Activated T-cell treated with anti-CD3 and anti-CD28 coated beads, Interleukin-2, amount 50 U/mL, for 72 hours (primary cell): ENCODE measurements at places on chromosomes 1 and 21. TPM values are rescaled to one million over a fixed set of nuclear protein-coding genes. Genes with fewer than 3 reads are reported as not detected.
A peak's percentile ranks its signal among the peaks of the same experiment; 100 is the strongest.

KRTAP13-2 gene
- not detected for total RNA-seq

CYP4Z1 gene
- total RNA-seq: not detected

HHIPL2 gene
- 0.56 TPM for total RNA-seq

CLCA1 gene
- not detected for total RNA-seq

SLC9C2 gene
- not detected for total RNA-seq

PGLYRP3 gene
- total RNA-seq: not detected

RAB7B gene
- total RNA-seq: not detected

- peak; percentile 83 for DNase-seq
These were observed 59.5 kb downstream of the POFUT2 start for GRCh38 chr21:45228171-45228641.

DNA sequence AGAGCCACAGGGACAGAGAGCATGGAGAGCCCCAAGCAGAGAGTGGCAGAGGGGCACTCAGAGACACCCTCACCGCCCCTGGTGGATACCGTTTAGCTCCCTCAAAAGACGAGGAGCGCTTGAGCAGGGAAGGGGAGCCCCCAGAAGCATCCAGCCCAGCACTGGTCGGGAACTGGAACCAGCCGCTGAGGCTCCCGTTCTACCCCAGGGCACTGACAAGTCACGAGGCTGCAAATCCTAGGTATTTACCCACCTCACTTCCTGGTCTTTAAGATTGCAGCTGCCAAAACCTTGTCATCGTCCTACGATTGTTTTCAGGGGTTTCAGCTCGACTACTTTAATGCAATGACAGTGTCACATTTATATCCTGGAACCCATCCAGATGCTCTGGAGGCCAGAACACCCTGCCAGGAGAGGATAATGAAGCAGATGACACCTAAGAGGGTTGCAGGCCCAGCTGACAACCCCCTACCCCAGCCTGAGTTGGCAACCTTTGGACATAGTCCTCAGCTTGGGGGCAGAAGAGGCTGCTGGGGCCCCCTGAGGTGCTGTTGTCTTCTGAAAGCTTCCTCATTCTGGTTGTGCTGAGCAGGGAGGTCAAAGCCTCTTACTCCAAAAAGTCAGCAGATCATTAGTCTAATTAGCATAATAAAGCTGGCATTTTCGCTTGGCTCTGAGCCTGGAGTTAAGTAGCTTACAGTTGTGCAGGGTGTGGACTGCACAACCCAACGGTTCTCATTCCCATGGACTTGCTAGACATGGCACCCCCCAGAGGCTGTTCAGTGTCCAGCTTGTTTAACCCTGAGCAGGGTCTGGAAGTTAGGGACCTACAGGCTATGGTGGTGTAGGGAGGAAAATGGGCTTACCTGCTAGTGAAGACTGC, 20.6 kb upstream of the BACE2 start:
- DNase-seq: no peak

- DNase-seq: no peak
These were observed 99.1 kb downstream of the JAK1 start for GRCh38 chr1:64867266-64867665.

GRCh38 chr1:201322653-201323510, 39.6 kb downstream of the PKP1 start:
- no peak for DNase-seq

- DNase-seq: peak; percentile 80
These were observed 10.8 kb upstream of the TIAM1 start for GRCh38 chr21:31354604-31355443.

DNA sequence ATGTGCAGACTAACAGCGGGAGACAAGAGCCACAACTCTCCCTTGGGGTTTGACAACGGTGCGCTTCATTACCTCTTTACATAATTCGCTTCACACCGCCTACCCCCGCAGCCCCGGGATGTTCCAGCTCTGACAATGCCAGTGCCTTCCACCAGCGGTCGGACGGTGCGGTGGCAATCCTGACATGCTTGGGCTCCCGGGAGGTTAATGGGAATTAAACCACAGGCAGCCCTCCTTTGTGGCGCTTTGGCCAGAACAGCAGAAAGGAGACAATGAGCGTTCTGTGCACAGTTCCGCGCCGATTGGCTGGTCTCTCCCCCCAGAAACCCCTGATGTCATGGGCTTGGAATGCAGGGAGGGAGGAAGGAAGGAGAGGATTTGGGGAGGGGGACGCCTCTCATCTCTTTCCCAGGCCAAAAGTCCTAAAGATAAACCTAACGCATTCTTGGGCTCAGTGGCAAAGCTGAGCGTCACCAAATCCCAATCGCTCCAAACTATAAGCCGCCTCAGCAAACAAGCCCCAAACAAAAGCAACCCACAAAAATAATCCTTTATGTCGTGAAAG, 1.3 kb downstream of the CNN3 start:
- DNase-seq: no peak

DNA sequence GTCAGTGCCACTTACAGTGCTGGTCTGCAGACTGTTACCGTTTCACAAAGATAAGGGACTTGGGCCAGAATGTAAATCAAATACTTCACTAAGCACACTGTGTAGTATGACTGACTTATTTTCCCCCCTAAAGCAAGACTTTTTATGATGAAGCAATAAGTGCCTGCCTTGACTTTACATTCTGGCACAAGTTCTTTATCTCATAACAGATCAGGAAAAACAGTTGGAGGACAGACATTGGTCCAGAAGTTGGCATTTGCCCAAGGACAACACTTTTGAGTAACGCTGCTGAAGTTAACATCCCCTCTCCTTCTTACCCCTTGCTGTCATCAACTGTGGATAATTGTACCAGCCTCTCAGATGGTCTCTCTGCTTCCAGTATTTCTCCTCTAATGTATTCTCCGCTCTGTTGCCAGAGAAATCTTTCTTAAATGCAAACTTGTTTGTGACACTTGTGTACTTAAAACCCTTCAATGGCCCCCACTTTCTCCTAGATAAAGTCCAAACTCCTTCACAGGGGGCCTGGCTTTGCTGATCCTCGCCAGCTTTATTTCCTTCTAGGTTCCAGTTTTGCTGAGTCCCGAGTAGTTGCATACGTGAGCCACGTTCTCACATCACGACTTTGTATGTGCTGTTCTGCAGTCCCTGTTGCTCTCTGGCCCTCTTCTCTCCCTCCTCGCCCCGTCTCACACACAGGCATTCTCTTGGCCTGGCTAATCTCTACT, 45.7 kb downstream of the S1PR1 start:
- no peak for DNase-seq
